Daoy (cell line): ENCODE measurements at places on chromosomes 5 and 9.

DNA sequence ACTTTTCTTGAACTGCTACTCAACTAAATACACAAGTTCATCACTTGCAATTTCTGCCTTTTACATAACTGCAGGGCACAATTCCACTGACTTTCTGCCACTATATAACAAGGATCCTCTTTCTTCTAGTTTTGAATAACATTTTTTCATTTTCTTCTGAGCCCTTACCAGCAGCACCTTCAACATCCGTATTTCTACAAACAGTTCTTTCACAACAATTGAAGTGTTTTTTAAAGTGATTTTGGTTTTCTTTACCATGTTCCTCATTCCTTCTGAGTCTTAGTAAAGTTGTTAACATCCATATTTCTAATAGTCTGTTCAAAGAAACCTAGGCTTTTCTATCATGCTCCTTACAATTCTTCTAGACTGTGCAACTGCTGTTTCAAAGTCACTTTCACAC lies 127.2 kb upstream of the PITX1 start:
- no peak for DNase-seq

DNA sequence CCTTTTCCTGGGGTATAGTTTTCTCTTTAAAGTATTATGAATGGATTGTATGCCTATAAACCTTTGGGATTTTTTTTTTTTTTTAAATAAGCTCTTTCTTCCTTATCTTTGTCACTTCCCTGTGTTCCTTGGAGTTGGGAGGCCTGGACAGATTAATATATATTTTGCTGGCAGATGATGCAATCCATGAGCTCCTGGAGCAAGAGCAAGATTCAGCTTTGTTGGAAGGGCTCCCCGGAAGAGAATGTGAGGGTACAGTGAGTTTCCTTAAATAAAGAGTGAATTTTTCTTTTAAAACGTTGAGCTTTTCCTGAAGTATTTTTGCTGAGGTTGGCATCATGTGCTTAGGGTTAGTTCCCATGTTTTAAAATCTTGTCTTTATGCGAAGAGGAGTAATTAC lies 98.7 kb upstream of the SLC28A3 start:
- no peak for DNase-seq

DNA sequence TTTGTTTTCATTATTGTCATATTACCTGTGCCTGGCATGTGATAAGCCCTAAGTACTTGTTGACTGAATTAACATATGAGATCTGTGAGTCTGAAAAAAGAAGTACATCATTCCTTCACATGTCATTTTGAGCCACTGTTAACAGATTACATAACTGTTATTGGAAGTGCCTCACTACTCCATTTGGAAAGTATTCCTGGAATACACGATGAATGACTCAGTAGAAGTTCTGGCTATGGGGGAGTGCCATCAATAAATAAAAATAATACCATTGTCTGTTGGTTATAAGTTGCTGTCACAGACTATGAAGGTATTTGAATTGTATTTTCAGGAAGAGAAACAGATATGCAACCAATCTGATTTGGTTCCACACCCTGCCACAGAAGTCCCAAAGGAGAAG lies 12.9 kb downstream of the NIPSNAP3B start:
- no peak for DNase-seq

DNA sequence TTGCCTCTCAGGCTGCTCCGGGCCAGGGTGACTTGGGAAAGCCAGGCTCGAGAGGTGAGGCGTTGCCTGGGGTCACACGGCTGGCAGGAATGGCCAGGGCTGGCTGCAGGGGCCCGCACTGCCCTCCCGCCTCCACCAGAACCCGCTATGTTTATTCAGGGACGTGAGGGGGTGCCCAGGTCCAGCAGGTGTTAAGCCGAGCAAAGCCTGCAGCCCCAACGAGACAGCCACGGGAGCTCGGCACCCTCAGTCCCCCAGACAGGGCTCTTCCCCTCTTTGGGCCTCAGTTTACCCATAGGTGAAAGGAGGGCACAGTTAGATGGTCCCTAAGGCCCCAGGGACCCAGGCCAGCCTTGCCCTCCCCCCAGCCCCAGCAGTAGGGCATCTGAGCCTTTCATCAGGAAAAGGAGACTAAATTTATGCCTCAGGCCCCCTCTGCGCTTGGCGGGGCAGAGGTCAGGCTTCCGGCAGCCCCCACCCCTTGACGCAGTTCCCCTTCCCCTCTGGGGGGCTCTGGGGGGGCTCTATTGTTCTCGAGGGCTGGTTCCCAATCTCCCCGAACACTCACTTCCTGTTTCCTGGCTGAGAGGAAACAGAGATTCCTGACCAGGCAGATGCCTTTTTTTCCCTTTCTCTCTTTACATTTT lies 7.1 kb upstream of the EGFL7 start:
- no peak for DNase-seq

DNA sequence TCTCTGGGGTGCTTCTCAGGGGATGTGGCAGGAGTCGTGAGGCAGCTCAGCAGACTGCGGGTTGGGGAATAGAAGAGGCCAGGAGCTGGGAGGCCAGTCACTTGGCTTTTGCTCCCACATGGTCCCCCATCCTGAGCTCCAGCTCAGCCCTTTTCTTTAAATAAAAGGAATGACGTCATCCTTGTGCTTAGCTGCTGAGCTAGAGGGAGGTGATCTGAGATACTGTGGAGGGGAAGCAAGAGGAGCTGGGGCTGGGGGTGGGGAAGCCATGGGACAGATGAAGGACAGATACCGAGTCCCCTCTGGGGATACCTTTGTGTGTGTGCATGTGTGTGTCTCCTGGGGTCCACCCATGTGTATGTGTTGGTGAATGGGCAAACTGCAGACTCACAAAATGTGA lies 89.0 kb upstream of the ARAP3 start:
- DNase-seq, result no peak

GRCh38 chr5:17882760-17883488 lies 248.7 kb downstream of the TAF11L14 start:
- DNase-seq, result peak; percentile 36

GRCh38 chr5:12003680-12004079 lies 99.4 kb upstream of the CTNND2 start:
- no peak for DNase-seq

DNA sequence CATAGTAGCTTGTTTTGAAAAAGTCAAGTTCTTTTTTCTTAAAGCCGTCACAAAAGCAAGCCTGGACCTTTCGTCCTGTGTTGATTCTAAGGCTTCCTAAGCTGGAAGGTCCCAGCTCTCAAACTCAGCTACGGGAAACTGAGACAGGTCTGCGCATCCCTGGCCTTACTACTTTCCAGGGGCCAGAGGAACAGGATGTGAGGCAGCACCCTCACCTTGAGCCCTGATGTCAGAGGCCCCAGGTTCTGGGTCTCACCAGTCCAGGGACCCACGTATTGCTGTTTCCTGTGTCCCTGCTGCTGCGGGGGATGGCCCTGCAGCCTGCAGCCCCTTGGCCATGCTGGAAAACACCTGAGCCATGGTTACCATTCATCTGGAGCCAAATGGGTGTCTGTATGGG lies 123.9 kb downstream of the COL23A1 start:
- no peak for DNase-seq
